ENCODE measurements at places on chromosomes 1 and 21.

DNA sequence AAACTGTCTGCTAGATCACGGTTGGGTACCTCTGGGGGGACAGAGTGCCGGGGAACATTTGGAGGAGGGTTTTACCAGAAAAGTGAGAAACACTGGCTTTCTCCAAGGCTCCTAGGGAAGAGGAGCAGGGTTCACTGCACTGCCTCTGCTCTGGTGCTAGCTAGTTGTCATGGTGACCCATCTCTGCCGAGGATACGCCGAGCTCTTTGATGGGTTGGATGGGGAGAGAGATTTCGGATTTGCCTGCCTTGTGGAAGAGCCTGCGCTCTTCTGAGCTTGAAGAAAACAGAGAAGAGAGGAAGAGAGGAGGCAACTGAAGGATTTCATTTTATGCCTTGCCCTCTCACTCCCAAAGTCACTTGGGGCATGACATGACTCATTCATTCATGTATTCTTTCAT, 92.1 kb downstream of the NAV1 start:
- DNase-seq: no peak

GRCh38 chr1:22618056-22618455, 18.4 kb upstream of the C1QA start:
- DNase-seq: no peak

- DNase-seq: no peak
Observed at GRCh38 chr1:17319561-17320350, 11.8 kb downstream of the PADI4 start.

- DNase-seq: no peak
Observed at GRCh38 chr1:41758904-41759548, 159.7 kb downstream of the HIVEP3 start.

- DNase-seq: no peak
Observed at GRCh38 chr1:54668567-54668966, 27.0 kb downstream of the MROH7 start.

GRCh38 chr21:39377444-39378050, 28.7 kb upstream of the HMGN1 start:
- DNase-seq: no peak

- DNase-seq: no peak
Observed at GRCh38 chr1:6825828-6826227, 40.6 kb downstream of the CAMTA1 start.

- no peak for DNase-seq
Observed at GRCh38 chr1:26537951-26538352, 8.4 kb downstream of the RPS6KA1 start.

DNA sequence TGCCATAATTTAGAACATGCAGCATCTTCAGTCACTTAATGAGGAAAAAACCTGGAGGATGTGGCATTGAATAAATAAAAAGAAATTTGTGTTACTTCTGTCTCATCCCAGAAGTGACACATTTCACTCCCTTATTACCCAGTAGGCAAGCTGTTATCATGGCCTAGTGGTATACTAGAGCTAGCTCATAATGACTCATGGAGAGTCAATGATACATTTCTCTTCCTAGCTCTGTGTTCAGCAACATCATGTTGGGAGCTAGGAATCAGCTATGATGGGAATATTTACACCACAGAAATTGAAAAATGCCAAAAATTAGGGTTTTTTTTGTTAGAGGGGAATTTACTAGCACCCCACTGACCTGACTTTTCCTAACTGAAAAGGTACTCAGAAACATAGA, 182.7 kb downstream of the HMCN1 start:
- DNase-seq: no peak

DNA sequence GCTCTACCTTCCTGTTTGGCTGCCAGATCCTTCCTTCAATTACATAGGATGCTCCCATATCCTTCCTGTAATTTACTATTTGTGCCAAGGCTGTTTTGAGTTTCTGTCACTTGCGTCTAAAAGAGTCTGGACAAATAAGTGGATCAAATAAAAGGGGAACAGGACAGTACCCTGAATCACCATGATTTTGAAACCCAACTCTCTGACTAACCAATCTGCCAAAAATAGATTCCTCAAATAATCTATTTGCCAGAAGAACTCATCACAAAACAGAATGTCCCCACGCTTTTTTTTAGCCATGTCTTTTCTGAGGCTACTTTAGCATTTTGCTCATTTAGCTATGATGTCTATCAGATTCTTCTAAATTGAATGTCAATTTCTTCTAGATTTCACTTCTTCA, 392.6 kb downstream of the NTNG1 start:
- no peak for DNase-seq

Data from CD8-positive, alpha-beta memory T cell (primary cell).